ENCODE measurements at places on chromosomes 3 and 15. TPM values are rescaled to one million over a fixed set of nuclear protein-coding genes. Genes with fewer than 3 reads are reported as not detected.
A peak's percentile ranks its signal among the peaks of the same experiment; 100 is the strongest.

The TM4SF1 gene
- total RNA-seq, result not detected

The GRAMD1C gene
- total RNA-seq, result 0.29 TPM

The IQCF5 gene
- total RNA-seq, result not detected

The CADPS gene
- not detected for total RNA-seq

The RTP3 gene
- total RNA-seq, result not detected

The ADIPOQ gene
- not detected for total RNA-seq

The ZNF639 gene
- 35.4 TPM for total RNA-seq

The FBXO40 gene
- total RNA-seq, result not detected

DNA sequence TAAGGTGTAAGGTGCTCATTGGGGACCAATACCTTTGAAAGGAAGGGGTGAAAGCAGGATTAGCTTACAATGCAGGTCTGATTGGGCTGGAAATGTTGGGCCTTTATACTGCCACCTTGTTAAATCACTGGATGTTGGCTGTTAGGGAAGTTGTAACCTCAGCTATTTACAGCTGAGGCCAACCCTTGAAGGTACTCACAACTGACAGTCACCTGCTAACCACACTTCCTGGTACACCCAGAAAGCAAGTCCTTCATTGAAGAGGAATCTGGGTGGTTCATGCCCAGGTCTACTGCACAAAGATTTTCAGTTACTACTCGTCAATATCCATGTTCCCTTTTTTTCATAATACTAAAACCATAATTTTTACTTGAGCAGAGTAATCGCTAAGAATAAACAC lies 65.4 kb upstream of the CLDN18 start:
- DNase-seq, result no peak
- H3K4me3 ChIP-seq, result no peak overlapping the region
- no peak overlapping the region for H3K27ac ChIP-seq

- H3K4me3 ChIP-seq, result no peak overlapping the region
- no peaks in the 10 kb centered on the region for H3K27me3 ChIP-seq
Observed at GRCh38 chr15:79329171-79329611, 18.3 kb downstream of the TMED3 start.

DNA sequence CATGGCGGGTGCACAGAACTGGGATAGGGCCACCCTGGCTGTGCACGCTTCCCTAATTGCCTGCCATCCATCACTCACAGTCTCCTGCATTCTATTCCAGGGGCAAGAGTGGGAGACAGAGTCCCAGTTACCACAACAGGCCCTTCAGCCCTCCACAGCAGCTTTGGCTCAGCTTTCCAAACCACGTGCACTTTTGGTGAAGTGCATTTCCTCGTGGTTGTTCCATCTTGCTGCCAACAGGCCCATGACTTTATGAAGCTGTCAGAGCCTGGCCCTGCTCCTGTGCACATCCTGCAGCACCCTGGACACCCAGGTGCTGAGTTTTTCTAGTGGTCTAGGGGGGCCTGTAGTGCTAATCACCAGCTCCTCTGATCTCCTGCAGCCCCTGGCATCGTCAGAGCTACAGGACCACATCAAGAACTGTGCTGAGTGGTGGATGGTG lies 110.2 kb downstream of the ADCY5 start:
- DNase-seq, result no peak
- H3K4me3 ChIP-seq, result no peak overlapping the region
- H3K27ac ChIP-seq, result no peak overlapping the region
- peaks cover 6% of the 10 kb centered on the region for H3K4me1 ChIP-seq
- no peaks in the 10 kb centered on the region for H3K36me3 ChIP-seq
- H3K27me3 ChIP-seq, result peaks cover 1% of the 10 kb centered on the region

DNA sequence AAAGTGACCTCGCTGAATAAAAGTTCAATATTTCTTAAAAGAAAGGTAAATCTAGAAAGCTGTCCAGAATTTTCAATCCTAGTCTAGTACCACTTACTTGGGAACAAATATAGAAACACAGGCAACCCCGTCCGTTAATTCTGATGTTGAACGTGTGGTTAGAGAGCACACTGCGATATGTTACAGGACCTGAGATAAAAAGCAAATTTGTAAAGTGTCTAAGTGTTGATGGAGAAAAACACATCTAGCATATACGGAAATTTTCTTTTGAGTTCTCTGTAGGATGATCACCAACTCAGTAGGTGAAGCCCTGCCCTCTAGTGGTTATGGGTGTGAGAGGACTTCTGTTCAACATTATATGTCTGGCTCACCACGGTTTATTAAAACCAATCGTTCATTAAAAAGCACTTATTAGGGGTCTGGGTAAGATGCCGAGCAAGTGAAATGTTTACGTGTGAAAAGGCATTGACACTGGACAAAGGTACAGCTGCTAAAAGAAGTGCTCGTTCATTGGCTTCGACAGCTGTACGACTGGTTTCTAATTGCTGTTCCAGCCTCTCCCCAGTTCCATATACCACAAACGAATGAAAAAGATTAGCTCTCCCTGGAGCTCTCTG lies 1.0 kb upstream of the ATP2C1 start:
- H3K27me3 ChIP-seq, result no peaks in the 10 kb centered on the region
- peak overlapping the region; percentile 98 for H3K27ac ChIP-seq
- H3K4me3 ChIP-seq, result peak overlapping the region; percentile 97

- H3K27ac ChIP-seq, result peak overlapping the region; percentile 60
- no peak for DNase-seq
- no peaks in the 10 kb centered on the region for H3K27me3 ChIP-seq
- H3K36me3 ChIP-seq, result peaks cover 5% of the 10 kb centered on the region
Observed at GRCh38 chr3:172323894-172324610, 124.2 kb downstream of the GHSR start.

DNA sequence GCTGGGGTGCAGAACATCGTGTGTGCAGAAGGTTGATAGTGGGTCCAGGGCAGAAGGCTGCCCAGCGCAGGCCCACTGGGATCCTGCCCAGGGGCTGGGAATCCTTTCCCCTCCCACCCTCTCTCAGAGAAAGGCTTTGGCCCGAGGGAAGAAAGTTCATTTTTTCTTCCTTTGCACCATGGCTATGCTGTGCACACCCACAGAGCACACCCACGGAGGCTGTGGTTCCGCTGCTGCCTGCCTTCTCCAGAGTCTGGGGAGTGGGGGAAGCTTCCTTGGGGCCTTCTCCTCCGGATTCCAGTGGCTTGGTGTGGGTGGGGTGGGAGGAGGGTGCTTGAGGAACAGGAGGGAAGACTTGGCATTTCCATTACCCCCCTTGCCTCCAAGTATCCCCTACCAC lies 7.0 kb upstream of the PRKCD start:
- H3K36me3 ChIP-seq, result no peaks in the 10 kb centered on the region
- H3K4me1 ChIP-seq, result peaks cover 2% of the 10 kb centered on the region
- peaks cover 24% of the 10 kb centered on the region for H3K27me3 ChIP-seq

- no peaks in the 10 kb centered on the region for H3K4me1 ChIP-seq
- no peak for DNase-seq
- H3K4me3 ChIP-seq, result no peak overlapping the region
- no peak overlapping the region for H3K27ac ChIP-seq
- no peaks in the 10 kb centered on the region for H3K36me3 ChIP-seq
- peaks cover 3% of the 10 kb centered on the region for H3K27me3 ChIP-seq
Observed at GRCh38 chr3:113148284-113148683, 63.1 kb upstream of the BOC start.

GRCh38 chr15:60582370-60583036 lies 103.6 kb upstream of the ICE2 start:
- H3K27me3 ChIP-seq, result no peaks in the 10 kb centered on the region
- H3K36me3 ChIP-seq, result peaks cover 12% of the 10 kb centered on the region
- DNase-seq, result peak; percentile 70
- peak overlapping the region; percentile 96 for H3K27ac ChIP-seq
- peaks cover 86% of the 10 kb centered on the region for H3K4me1 ChIP-seq

GRCh38 chr15:62658498-62658897 lies 384.0 kb upstream of the TPM1 start:
- H3K4me1 ChIP-seq, result no peaks in the 10 kb centered on the region
- H3K27me3 ChIP-seq, result no peaks in the 10 kb centered on the region

- no peaks in the 10 kb centered on the region for H3K36me3 ChIP-seq
- no peak overlapping the region for H3K27ac ChIP-seq
- H3K27me3 ChIP-seq, result no peaks in the 10 kb centered on the region
- DNase-seq, result no peak
Observed at GRCh38 chr3:143514874-143515273, 333.4 kb downstream of the SLC9A9 start.

- no peak overlapping the region for H3K4me3 ChIP-seq
- no peak for DNase-seq
- H3K27me3 ChIP-seq, result no peaks in the 10 kb centered on the region
- H3K36me3 ChIP-seq, result no peaks in the 10 kb centered on the region
- no peak overlapping the region for H3K27ac ChIP-seq
Observed at GRCh38 chr3:187112934-187113793, 26.1 kb downstream of the RPL39L start.

DNA sequence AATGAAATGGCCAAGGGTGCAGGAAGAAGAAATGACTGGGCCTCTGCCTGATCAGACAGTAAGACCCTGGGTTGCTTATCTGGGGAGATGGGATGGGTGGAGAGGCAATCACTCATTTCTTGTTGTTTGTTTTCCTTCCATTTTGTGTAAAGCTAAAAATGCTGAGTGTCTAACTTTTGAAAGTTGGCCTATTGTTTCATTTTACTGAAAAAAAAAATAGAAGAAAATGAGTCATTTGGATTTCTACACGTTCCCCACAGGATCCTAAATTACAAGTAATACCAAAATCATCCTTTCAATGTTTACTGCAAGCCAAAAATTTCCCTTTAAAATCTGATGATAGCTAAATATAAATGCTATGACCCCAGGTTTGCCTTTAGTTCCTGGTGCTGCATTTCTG lies 30.6 kb downstream of the PTX3 start:
- no peaks in the 10 kb centered on the region for H3K27me3 ChIP-seq
- no peaks in the 10 kb centered on the region for H3K4me1 ChIP-seq
- DNase-seq, result no peak
- no peak overlapping the region for H3K27ac ChIP-seq
- no peak overlapping the region for H3K4me3 ChIP-seq
- H3K36me3 ChIP-seq, result no peaks in the 10 kb centered on the region

- no peaks in the 10 kb centered on the region for H3K36me3 ChIP-seq
- H3K27me3 ChIP-seq, result no peaks in the 10 kb centered on the region
- DNase-seq, result no peak
- H3K4me3 ChIP-seq, result no peak overlapping the region
Observed at GRCh38 chr3:59563966-59564365, 514.1 kb upstream of the CFAP20DC start.

GRCh38 chr3:58998476-58999117 lies 51.2 kb downstream of the CFAP20DC start:
- no peaks in the 10 kb centered on the region for H3K36me3 ChIP-seq
- no peaks in the 10 kb centered on the region for H3K4me1 ChIP-seq
- H3K27ac ChIP-seq, result no peak overlapping the region
- H3K4me3 ChIP-seq, result no peak overlapping the region
- peak; percentile 10 for DNase-seq

- H3K27me3 ChIP-seq, result no peaks in the 10 kb centered on the region
- peak overlapping the region; percentile 87 for H3K4me3 ChIP-seq
- H3K36me3 ChIP-seq, result peaks cover 70% of the 10 kb centered on the region
- peaks cover 67% of the 10 kb centered on the region for H3K4me1 ChIP-seq
- DNase-seq, result no peak
Observed at GRCh38 chr3:101851850-101852714, 2.8 kb downstream of the NFKBIZ start.

DNA sequence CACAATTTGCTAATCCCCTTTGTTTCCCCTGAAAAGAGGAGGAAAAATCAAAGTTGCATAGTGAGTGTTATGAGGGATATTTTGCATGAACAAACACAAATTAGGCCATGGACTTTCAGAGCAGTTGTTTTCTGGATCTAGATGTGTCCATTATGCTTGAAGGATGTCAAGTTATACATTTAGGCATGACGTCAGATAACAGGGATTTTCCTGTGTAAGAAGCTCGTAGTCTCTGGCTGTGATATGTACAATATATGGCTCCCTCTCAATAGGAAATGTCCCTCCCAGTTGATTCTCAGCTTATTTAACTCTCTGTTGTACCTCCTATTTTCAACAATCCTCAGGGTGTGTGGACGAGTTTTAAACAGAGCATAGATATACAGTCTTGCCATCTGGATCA lies 171.0 kb downstream of the RBMS3 start:
- no peak for DNase-seq
- no peaks in the 10 kb centered on the region for H3K36me3 ChIP-seq
- H3K27ac ChIP-seq, result no peak overlapping the region
- no peak overlapping the region for H3K4me3 ChIP-seq
- no peaks in the 10 kb centered on the region for H3K4me1 ChIP-seq
- no peaks in the 10 kb centered on the region for H3K27me3 ChIP-seq

DNA sequence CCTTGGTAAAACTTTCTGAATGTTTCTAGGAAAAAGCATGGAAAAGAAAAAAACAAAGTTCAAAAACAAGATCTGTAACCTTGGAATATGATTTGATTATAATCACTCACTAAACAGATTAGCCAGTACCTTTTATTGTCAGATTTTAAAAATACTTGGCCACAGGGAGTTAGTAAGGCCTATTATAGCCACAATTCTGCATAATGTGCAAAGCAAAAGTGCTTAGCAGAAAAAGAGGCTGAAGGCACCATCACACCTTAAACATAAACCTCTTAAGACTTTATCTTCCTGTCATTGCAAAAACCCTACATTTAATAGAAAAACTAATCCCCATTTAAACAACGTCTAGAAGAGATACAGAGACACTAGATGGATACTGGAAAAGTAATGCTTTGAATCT lies 41.8 kb downstream of the CHSY1 start:
- H3K27me3 ChIP-seq, result no peaks in the 10 kb centered on the region
- H3K27ac ChIP-seq, result peak overlapping the region; percentile 58
- H3K4me3 ChIP-seq, result no peak overlapping the region

DNA sequence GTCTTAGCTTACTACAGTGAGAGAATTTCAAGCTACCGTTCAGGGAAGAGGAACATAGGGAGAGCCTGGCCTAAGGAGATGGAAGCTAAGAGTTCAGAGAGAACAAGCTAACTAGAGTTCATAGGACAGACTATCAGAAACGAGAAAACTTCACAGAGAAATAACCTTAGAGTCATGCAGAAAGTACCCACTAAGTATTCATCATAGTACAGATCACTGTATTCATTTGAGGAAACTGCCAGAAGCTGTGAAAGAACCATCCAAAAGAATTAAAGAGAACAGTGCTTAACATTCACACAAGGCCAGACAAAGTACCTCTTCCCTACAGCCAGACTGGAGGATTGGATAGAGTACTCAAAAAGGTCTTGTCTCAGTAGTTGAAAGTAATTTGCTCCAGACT lies 15.2 kb upstream of the GBE1 start:
- H3K27me3 ChIP-seq, result peaks cover 1% of the 10 kb centered on the region
- H3K27ac ChIP-seq, result no peak overlapping the region
- DNase-seq, result no peak
- H3K4me1 ChIP-seq, result no peaks in the 10 kb centered on the region
- H3K36me3 ChIP-seq, result no peaks in the 10 kb centered on the region
- H3K4me3 ChIP-seq, result no peak overlapping the region
